ENCODE measurements at places on chromosomes 3 and 15. TPM values are rescaled to one million over a fixed set of nuclear protein-coding genes. Genes with fewer than 3 reads are reported as not detected.

Gene CPA3
- polyA plus RNA-seq = not detected

GRCh38 chr3:123623346-123623880 lies 38.6 kb upstream of the HACD2 start:
- H3K27ac ChIP-seq = no peak overlapping the region
- no peaks in the 10 kb centered on the region for H3K27me3 ChIP-seq
- H3K4me3 ChIP-seq = no peak overlapping the region
- H3K4me1 ChIP-seq = no peaks in the 10 kb centered on the region

Gene SMCO1
- not detected for polyA plus RNA-seq

Gene CHRNA3
- polyA plus RNA-seq = 0.19 TPM

Gene MLH1
- 81.7 TPM for polyA plus RNA-seq

DNA sequence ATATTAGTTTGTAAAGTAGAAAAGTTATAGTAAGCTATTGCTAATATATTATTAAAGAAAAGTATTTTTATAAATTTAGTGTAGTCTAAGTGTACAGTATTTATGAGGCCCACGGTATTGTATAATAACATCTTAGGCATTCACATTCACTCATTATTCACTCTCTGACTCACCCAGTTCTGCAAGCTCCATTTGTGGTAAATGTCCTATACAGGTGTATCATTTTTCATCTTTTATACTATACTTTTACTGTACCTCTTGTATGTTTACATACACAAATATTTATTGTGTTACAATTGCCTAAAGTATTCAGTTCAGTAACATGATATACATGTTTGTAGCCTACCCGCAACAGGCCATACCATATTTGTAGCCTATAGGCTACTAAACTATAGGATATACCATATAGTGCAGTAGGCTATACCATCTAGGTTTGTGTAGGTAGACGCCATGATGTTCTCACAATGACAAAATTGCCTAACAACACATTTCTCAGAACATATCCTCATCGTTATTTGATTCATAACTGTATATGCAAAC lies 246.8 kb upstream of the ALCAM start:
- no peak for DNase-seq
- H3K27me3 ChIP-seq = no peaks in the 10 kb centered on the region
- no peaks in the 10 kb centered on the region for H3K4me1 ChIP-seq
- H3K27ac ChIP-seq = no peak overlapping the region
- H3K4me3 ChIP-seq = no peak overlapping the region

DNA sequence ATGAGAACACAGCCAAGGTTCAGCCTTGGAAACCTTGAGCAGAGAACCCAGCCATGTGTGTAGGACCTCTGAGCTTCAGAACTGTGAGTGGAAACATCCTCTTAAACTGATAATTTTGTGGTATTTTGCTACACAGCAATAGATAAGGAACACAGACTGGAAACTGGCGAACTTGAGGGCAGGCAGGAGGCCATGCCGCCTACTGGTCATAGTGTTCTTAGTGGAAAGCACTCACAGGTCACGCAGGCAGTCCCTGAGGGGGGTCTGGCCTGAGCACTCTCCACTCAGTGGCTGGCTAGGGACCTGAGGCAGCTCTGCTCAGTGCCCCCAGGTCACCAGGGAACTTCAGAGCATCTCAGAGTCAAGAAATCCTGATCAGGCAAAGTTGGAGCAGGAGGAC lies 9.7 kb upstream of the XIRP1 start:
- H3K27me3 ChIP-seq = 0 out of 2 replicates have a peak, but pooled peaks cover 1% of the 10 kb centered on the region
- H3K27ac ChIP-seq = no peak overlapping the region
- H3K4me1 ChIP-seq = no peaks in the 10 kb centered on the region

DNA sequence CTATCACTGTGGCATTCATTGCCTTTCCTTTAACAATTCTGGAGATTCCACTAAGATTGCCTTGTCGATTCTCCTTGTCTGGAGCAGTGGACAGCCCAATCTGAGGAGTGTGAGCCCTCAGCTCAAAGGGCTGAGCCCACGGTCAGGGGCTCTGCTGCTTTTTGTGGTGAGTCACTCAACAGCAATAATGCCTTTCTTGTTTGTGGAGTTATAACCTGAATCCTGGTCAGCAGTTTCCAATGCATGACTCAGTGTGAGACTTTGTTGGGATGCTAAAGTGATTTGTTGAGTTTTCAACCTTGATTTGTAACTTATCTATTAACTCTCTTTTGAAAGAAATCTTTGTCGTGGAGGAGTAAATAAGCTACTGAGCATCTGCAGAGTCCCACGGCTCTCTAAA lies 183.5 kb downstream of the TJP1 start:
- no peak overlapping the region for H3K27ac ChIP-seq
- H3K27me3 ChIP-seq = no peaks in the 10 kb centered on the region
- H3K4me3 ChIP-seq = no peak overlapping the region
- no peaks in the 10 kb centered on the region for H3K36me3 ChIP-seq
- no peaks in the 10 kb centered on the region for H3K4me1 ChIP-seq
- no peak for DNase-seq

GRCh38 chr3:39272191-39272590 lies 7.6 kb downstream of the CX3CR1 start:
- H3K27me3 ChIP-seq = peaks cover 3% of the 10 kb centered on the region
- no peak overlapping the region for H3K27ac ChIP-seq
- no peak overlapping the region for H3K4me3 ChIP-seq
- no peaks in the 10 kb centered on the region for H3K36me3 ChIP-seq
- H3K4me1 ChIP-seq = peaks cover 7% of the 10 kb centered on the region

Gene RHCG
- polyA plus RNA-seq = not detected

DNA sequence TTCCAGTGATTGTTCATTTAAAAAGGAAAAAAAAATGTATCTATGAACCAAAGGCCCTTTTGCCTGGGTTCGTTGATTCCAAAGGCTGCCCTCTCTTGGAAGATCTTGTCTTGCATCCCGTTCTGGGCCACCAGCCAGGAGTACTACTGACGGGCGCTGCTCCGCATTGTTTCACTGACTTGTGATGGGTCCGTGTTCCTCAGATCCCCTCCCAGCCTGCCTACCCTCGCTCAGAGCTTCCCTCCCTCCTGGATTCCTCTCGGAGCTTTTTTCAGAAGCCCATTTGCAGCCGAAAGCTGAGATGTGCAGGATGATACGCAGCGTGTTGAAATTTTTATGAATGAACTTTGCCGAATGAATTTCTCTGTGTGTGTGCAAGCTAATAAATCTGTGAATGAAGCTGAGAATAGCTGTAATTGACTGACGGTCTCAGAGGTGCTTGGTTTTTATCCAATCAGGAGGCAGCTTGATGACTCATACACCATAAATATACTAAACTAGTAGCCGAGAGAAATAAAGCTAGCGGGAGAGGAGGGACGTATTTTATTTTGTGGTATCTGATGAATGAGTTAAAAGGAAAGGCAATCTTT lies at the start of gene SHC4:
Gene SHC4, minus strand, starts transcription at position 396 of the 590 bp plus-strand sequence. CDS start 904 bp downstream, outside the sequence.
- DNase-seq = no peak
- peak within 1 kb of the TSS; percentile 54 for H3K4me3 ChIP-seq
- H3K4me1 ChIP-seq = no peaks in the 10 kb centered on the region
- no peaks in the 10 kb centered on the region for H3K36me3 ChIP-seq

- no peak for DNase-seq
- no peaks in the 10 kb centered on the region for H3K27me3 ChIP-seq
- no peak overlapping the region for H3K4me3 ChIP-seq
- no peak overlapping the region for H3K27ac ChIP-seq
- peaks cover 2% of the 10 kb centered on the region for H3K4me1 ChIP-seq
- H3K36me3 ChIP-seq = peaks cover 20% of the 10 kb centered on the region
Measured at GRCh38 chr15:72217216-72217615, 13.8 kb downstream of the PKM start.

- H3K27me3 ChIP-seq = no peaks in the 10 kb centered on the region
- H3K27ac ChIP-seq = no peak overlapping the region
- H3K36me3 ChIP-seq = no peaks in the 10 kb centered on the region
- H3K4me1 ChIP-seq = peaks cover 18% of the 10 kb centered on the region
Measured at GRCh38 chr3:120101624-120102023, 7.4 kb upstream of the GSK3B start.

- H3K36me3 ChIP-seq = no peaks in the 10 kb centered on the region
- no peak overlapping the region for H3K27ac ChIP-seq
- no peak for DNase-seq
- H3K4me1 ChIP-seq = no peaks in the 10 kb centered on the region
Measured at GRCh38 chr3:55782807-55783206, 295.7 kb upstream of the WNT5A start.

Gene SEMA7A
- polyA plus RNA-seq = 13.8 TPM

Gene CLDN1
- polyA plus RNA-seq = 9.4 TPM

DNA sequence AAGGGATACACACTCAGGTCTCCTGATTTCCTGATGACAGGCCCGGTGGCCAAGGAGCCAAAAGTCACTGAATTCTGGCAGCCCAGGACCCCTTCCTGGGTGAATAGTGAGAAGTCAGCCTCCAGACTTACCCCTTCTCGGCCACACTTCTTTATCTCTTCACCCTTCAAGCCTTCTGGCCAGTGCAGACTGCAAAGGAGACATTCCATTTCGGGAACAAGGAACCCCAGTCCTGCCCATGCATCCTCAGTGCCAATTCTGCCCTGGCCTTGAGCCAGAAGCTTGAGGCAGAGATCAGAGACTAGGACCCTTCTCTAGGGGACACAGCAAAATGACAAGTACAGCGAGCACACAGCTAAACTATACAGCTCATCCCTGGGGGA lies 28.8 kb downstream of the GRAMD2A start:
- DNase-seq = no peak
- no peaks in the 10 kb centered on the region for H3K4me1 ChIP-seq
- no peaks in the 10 kb centered on the region for H3K27me3 ChIP-seq
- H3K4me3 ChIP-seq = no peak overlapping the region
- H3K36me3 ChIP-seq = no peaks in the 10 kb centered on the region

- DNase-seq = no peak
- H3K4me1 ChIP-seq = peaks cover 12% of the 10 kb centered on the region
- no peaks in the 10 kb centered on the region for H3K36me3 ChIP-seq
- H3K4me3 ChIP-seq = no peak overlapping the region
- H3K27me3 ChIP-seq = no peaks in the 10 kb centered on the region
Measured at GRCh38 chr3:122255757-122256439, 69.2 kb upstream of the CSTA start.

Gene FBXW12
- not detected for polyA plus RNA-seq

GRCh38 chr15:72237853-72238224 lies 6.8 kb upstream of the PKM start:
- H3K27me3 ChIP-seq = no peaks in the 10 kb centered on the region
- peaks cover 12% of the 10 kb centered on the region for H3K36me3 ChIP-seq
- H3K27ac ChIP-seq = no peak overlapping the region
- no peak for DNase-seq
- H3K4me3 ChIP-seq = no peak overlapping the region

- no peaks in the 10 kb centered on the region for H3K4me1 ChIP-seq
- H3K27ac ChIP-seq = no peak overlapping the region
- no peaks in the 10 kb centered on the region for H3K36me3 ChIP-seq
- no peak overlapping the region for H3K4me3 ChIP-seq
- DNase-seq = no peak
Measured at GRCh38 chr15:29034593-29035335, 149.0 kb downstream of the APBA2 start.

- H3K27me3 ChIP-seq = no peaks in the 10 kb centered on the region
- no peaks in the 10 kb centered on the region for H3K4me1 ChIP-seq
- no peaks in the 10 kb centered on the region for H3K36me3 ChIP-seq
- H3K4me3 ChIP-seq = no peak overlapping the region
Measured at GRCh38 chr15:66786222-66786621, 84.2 kb downstream of the SMAD6 start.

DNA sequence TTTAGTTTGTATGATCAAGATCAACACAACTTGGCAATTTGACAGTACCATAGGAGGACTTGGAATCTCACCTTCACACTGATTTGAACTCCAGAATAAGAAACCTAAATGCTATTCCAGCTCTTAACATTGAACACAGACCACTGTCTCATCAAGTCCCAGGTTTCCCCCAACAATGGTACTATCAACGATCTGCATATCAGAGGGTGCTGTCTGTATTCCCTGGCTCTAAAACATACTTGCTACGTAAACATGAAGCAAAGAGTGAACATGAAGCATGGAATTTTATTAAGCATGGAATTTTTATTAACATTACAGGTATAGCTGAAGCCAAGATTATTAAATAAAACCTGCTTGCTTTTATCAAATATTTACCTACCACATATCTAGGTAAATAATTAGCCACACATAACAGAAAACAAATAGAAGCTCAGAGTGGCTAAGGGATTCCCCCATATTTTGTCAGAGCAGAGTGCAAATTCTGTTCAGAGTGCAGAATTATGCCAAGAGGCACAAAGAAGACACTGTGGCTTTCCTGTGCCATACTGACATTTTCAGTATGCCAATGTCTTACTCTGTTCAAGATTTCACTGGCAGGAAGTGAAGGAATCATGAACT lies 22.2 kb upstream of the RIOX2 start:
- 0 out of 2 replicates have a peak, but pooled peaks cover 5% of the 10 kb centered on the region for H3K4me1 ChIP-seq
- DNase-seq = no peak
- H3K4me3 ChIP-seq = no peak overlapping the region
- no peak overlapping the region for H3K27ac ChIP-seq

- peak; percentile 9 for DNase-seq
- H3K4me3 ChIP-seq = no peak overlapping the region
- H3K4me1 ChIP-seq = peaks cover 16% of the 10 kb centered on the region
- H3K36me3 ChIP-seq = no peaks in the 10 kb centered on the region
Measured at GRCh38 chr3:132549890-132550578, 47.0 kb upstream of the ACKR4 start.

GRCh38 chr3:12796171-12797123 lies at the start of gene CAND2:
Gene CAND2, plus strand, starts transcription at chr3:12796680. Its CDS starts 41 bp downstream, at chr3:12796721.
- H3K27ac ChIP-seq = no peak within 1 kb of the TSS
- H3K27me3 ChIP-seq = peaks cover 2% of the 10 kb centered on the region
- H3K4me1 ChIP-seq = no peaks in the 10 kb centered on the region
- no peaks in the 10 kb centered on the region for H3K36me3 ChIP-seq

GRCh38 chr15:90300988-90301706 lies 35.7 kb downstream of the NGRN start:
- no peak for DNase-seq
- peaks cover 14% of the 10 kb centered on the region for H3K4me1 ChIP-seq
- no peaks in the 10 kb centered on the region for H3K36me3 ChIP-seq
- no peak overlapping the region for H3K27ac ChIP-seq
- H3K27me3 ChIP-seq = no peaks in the 10 kb centered on the region

Gene UBXN7
- polyA plus RNA-seq = 62.2 TPM

- H3K36me3 ChIP-seq = no peaks in the 10 kb centered on the region
- no peaks in the 10 kb centered on the region for H3K27me3 ChIP-seq
- H3K4me1 ChIP-seq = no peaks in the 10 kb centered on the region
- no peak overlapping the region for H3K4me3 ChIP-seq
Measured at GRCh38 chr3:184645336-184645735, 66.5 kb downstream of the MAGEF1 start.

GRCh38 chr3:74883690-74884089 lies 269.2 kb upstream of the CNTN3 start:
- no peak overlapping the region for H3K27ac ChIP-seq
- no peaks in the 10 kb centered on the region for H3K36me3 ChIP-seq
- H3K4me1 ChIP-seq = no peaks in the 10 kb centered on the region
- no peak overlapping the region for H3K4me3 ChIP-seq
- H3K27me3 ChIP-seq = no peaks in the 10 kb centered on the region

- no peak overlapping the region for H3K4me3 ChIP-seq
- DNase-seq = no peak
- H3K36me3 ChIP-seq = no peaks in the 10 kb centered on the region
- H3K27ac ChIP-seq = no peak overlapping the region
Measured at GRCh38 chr3:184583578-184584451, 22.2 kb downstream of the EPHB3 start.

- H3K4me3 ChIP-seq = no peak overlapping the region
- H3K36me3 ChIP-seq = no peaks in the 10 kb centered on the region
- no peak for DNase-seq
- no peaks in the 10 kb centered on the region for H3K4me1 ChIP-seq
- H3K27me3 ChIP-seq = no peaks in the 10 kb centered on the region
Measured at GRCh38 chr3:107193116-107193515, 184.1 kb upstream of the CCDC54 start.

Gene RASSF1
- 49.1 TPM for polyA plus RNA-seq

Gene CHAC1
- polyA plus RNA-seq = 4.2 TPM

Gene COL6A5
- polyA plus RNA-seq = not detected

Gene EPHA3
- polyA plus RNA-seq = 0.08 TPM

Gene LRTM1
- polyA plus RNA-seq = not detected

Data from GM12878 (cell line).